ENCODE measurements at places on chromosomes 5 and 9.

DNA sequence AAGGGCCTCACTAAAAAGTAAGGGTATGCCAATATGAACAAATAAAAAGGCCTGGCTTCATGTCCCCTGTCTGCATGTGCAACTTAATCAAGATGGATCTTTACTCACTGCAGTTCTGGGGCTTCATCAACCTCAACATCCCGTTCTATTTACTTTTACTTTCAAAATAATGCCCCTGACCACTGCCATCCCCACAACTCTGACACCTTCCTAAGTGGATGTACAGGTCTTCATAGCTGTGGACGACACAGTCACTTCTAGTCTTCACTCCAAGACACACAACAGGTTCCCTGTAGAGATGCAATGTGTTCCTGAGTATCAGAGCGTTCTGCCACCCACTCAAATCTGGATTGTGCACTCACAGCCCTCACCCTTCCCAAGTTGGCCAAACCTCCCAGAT is 136.1 kb downstream of the ENC1 start:
- H3K4me3 ChIP-seq = no peak overlapping the region
- no peaks in the 10 kb centered on the region for H3K36me3 ChIP-seq
- no peak overlapping the region for H3K27ac ChIP-seq
- H3K27me3 ChIP-seq = no peaks in the 10 kb centered on the region

GRCh38 chr5:181152406-181152805 is 5.0 kb downstream of the OR2V2 start:
- no peak overlapping the region for H3K27ac ChIP-seq
- no peaks in the 10 kb centered on the region for H3K36me3 ChIP-seq
- no peaks in the 10 kb centered on the region for H3K27me3 ChIP-seq

- DNase-seq = no peak
- H3K27me3 ChIP-seq = no peaks in the 10 kb centered on the region
- H3K36me3 ChIP-seq = no peaks in the 10 kb centered on the region
- H3K27ac ChIP-seq = no peak overlapping the region
- no peak overlapping the region for H3K4me3 ChIP-seq
- peaks cover 11% of the 10 kb centered on the region for H3K4me1 ChIP-seq
Observed at GRCh38 chr5:74233571-74233970, 407.0 kb downstream of the ENC1 start.

GRCh38 chr5:77423022-77423750 is 68.9 kb downstream of the WDR41 start:
- no peaks in the 10 kb centered on the region for H3K27me3 ChIP-seq
- no peak overlapping the region for H3K27ac ChIP-seq
- no peak overlapping the region for H3K4me3 ChIP-seq

- no peaks in the 10 kb centered on the region for H3K4me1 ChIP-seq
- DNase-seq = no peak
- no peaks in the 10 kb centered on the region for H3K27me3 ChIP-seq
Observed at GRCh38 chr5:64144425-64145215, 21.0 kb upstream of the RNF180 start.
